HT-29 (cell line): ENCODE measurements at places on chromosomes 5 and 9. TPM values are rescaled to one million over a fixed set of nuclear protein-coding genes. Genes with fewer than 3 reads are reported as not detected.

Gene LRRC19
- total RNA-seq = 0.08 TPM in 1 of 2 replicates, not detected in the other

- DNase-seq = no peak
Observed at GRCh38 chr5:6732634-6733410, 19.6 kb downstream of the TENT4A start.

- DNase-seq = no peak
Observed at GRCh38 chr5:133897431-133897830, 71.0 kb downstream of the C5orf15 start.

GRCh38 chr5:99724732-99725290 is 796.0 kb upstream of the CHD1 start:
- DNase-seq = no peak

Gene FAT2
- not detected in 2 replicates for total RNA-seq

DNA sequence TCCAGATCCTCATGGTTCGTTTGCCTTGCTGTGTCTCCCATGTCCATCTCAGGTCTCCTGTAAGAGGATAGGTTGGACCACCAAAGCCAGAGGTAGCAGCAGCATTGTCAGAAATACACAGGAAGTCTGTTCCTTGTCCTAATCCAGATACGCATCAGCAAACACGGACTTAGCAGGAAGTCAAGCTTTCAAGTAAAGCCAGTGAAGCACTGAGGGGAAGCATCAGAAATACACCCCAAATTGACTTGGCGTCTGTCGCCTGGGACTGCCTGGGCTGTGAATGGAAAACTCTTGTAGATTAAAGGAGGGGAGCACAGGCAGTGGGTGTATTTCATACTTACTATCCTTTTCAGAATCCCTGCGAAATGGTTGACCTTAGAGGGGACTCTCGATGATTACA is 171.3 kb downstream of the PSAT1 start:
- DNase-seq = no peak

GRCh38 chr9:116362493-116362892 is 208.9 kb downstream of the PAPPA start:
- no peak for DNase-seq

DNA sequence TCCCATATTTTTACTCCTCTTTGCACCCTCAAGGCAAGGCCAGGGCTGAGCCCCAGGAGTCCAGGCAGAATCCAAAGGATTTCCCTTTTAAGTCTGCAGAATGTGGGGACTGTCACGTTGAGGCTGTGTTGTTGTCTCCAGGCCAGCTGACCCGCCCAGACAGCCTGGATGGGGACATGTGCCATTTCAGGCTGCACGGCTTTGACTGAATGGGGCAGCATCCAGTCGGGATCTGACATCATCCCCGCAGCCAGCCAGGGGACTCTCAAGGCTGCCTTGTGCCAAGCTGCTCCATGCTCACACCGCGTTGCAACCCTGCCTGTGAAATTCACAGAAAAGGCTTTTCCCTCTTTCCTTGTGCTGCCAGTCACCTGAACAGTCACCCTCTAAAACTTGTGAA is 2.2 kb upstream of the ZNF366 start:
- no peak for DNase-seq
